ENCODE measurements at places on chromosomes 11 and 22.

DNA sequence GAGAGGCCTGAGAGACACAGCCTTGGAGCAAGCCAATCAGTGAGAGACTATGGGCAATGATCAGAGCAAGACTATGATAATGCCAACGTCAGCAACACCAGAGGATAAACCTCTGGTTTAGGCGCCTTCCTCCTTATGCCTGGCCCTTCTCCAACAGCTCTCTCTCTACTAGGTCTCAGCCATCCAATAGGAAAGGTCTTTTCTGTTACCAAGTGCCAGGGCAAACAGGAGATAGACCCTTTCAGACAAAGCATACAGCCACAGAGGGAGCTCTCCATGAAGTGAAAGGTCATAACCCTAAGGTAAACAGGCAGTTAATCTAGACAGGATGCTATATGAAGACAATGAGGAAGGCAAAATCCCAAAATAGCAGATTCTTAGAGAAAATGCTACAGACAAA is 9.5 kb downstream of the STK33 start:
- no peak for DNase-seq

- no peak for DNase-seq
Measured at GRCh38 chr11:118696673-118697226, 17.3 kb upstream of the TREH start.

- DNase-seq: no peak
Measured at GRCh38 chr11:88051396-88051795, 123.8 kb downstream of the RAB38 start.

DNA sequence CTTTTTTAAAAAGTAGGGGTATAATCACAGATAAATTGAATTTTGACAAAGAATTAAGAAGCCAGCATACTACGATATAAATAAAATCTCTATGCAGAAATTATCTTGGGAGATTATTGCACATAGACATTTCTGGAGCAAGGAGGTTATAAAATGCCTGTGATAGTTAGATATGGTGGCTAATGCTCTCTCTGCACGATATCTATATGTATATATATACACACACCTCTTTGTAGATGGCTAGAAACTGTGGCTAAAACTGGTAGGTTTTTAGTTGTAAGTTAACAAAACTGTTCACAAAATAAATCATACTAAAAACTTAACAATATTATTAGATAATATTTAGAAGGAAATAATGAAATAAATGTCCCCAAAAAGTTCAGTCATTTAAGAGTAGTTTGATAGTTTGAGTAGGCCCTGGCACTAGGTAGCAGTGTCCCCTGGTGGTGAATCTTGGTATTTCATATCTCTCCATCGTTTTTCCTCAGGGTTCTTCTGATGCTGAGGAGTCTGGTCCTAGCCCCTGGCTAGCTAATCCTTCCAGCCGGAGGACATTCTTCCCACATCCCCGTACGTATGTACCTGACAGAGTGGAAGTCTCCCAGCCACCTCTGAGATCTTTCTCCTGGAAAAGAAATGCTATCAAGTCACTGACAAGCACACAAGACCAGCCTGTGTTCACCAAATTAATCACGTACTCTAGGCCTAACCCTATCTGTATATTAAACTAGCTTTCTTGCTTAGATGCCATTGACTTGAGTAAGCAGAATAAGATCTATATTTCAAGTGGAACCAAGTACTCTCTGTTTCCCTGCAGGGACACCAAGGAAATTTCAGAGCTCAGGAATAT is 32.2 kb downstream of the ART5 start:
- no peak for DNase-seq

- no peak for DNase-seq
Measured at GRCh38 chr11:57546869-57547475, 9.6 kb downstream of the SMTNL1 start.

DNA sequence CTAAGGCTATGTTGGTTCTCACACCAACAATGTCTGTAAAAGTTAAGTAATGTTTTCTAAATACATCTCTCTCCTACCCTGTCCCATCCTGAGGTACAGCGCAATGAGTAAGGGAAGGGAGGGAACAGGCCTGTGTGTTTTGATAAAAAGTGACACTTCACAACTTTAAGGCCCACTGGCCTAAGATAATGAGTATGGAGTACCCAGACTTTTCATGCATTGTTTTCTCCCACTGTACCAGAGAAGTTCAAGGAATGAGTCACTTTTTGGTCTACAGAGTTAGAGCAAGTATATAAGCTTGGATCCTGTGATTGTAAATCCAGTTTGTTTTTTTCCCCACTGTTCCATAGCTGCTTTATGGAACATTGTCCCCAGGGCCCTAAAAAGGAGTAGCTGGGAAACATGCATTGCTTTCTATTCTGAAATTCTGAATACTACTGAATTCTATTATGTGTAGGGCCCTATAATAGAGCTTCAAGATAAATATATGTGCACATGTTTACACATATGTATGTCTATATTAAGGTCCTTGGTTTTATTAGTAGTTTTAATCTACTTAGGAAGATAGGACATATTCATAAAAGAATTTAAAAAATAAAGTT is 29.8 kb downstream of the KCNE3 start:
- no peak for DNase-seq

GRCh38 chr11:73566977-73567755 is 30.7 kb downstream of the FAM168A start:
- no peak for DNase-seq

DNA sequence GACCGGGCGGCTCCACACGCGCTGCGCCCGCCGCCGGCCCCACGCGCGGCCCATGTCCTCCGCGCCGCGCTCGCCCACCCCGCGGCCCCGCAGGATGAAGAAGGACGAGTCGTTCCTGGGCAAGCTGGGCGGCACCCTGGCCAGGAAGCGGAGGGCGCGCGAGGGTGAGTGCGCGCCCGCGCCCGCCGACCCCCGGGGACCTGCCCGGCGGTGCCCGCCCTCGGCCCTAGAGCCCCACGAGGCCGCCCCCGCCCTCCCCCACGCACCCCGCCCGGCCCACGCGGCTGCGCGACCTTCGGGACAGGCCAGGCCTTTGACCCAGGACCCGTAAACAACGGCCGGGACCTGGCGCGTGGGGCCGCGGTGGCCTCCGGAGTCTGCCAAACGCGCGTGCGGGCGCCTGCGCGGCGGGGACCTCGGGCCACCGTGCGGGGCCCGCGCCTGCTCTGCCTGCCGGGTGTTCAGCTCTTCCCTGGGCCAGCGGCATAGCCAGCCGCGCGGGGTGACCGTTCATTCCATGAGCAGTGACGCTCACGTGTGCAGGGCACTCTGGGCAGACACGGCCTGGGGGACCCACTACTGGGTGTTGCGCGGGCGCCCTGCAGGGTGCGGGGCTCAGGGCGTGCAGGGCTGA is at the start of gene PARVB:
PARVB (plus strand) TSS at position 15 of the 634 bp plus-strand sequence; CDS start at position 53, 38 bp downstream.
- DNase-seq: no peak

GRCh38 chr11:72015511-72016061 is 16.9 kb downstream of the IL18BP start:
- DNase-seq: no peak

DNA sequence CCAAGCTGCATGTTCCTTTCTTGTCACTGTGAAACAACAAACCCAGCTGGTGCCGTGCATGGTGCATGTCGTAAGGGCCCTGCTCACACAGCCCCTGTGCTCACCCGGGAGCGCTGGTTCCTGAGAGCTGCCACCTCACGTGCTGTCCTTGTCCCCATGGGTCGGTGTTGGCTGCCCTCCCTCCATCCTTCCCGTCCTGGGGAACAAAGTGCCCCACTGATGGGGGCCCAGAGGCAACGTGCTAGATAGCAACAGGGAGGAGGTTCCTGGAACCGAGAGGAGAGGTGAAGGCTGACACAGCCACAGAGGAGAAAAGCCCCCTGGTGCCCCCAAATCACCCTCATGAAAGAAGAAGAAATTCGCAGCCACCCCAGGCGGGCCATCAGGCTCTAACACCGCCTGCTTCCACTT is 56.6 kb upstream of the SLC22A12 start:
- DNase-seq: no peak

GRCh38 chr11:95360377-95361075 is 129.5 kb upstream of the SESN3 start:
- DNase-seq: no peak

GRCh38 chr22:37632174-37633088 is 7.0 kb upstream of the SH3BP1 start:
- DNase-seq: no peak

DNA sequence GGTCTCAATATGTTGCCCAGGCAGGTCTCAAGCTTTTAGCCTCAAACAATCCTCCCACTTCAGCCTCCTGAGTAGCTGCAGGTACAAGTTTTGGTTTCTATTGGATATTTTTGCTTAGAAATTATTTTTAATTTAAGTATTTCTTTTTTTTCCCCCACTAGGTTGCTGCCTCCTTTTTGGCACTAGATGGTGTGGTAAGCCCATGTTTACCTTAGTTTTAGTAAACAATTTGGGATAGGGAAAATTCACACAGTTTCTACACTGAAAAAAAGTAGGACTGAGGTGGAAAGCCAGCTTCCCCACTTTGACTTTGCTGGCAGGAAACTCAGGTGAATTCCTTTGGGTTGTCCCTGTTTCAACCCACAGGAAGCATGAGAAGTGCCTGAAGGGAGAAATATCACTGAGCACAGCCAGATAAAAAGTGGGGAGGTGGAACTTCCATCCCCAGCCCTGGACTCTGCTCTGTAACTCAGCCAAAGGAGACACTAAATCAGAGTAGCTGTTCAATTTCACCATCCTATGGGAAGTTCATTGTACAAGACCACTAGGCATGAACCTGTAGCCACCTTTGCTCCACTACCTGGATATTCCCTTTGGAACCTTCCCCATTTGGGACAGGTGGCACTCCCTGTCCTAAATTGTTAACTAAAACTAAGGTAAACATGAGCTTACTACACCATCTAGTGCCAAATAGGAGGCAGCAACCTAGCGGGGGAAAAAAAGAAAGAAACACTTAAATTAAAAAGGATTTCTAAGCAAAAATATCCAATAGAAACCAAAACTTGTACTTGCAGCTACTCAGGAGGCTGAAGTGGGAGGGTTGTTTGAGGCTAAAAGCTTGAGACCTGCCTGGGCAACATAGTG is 154.4 kb upstream of the FAT3 start:
- DNase-seq: no peak

DNA sequence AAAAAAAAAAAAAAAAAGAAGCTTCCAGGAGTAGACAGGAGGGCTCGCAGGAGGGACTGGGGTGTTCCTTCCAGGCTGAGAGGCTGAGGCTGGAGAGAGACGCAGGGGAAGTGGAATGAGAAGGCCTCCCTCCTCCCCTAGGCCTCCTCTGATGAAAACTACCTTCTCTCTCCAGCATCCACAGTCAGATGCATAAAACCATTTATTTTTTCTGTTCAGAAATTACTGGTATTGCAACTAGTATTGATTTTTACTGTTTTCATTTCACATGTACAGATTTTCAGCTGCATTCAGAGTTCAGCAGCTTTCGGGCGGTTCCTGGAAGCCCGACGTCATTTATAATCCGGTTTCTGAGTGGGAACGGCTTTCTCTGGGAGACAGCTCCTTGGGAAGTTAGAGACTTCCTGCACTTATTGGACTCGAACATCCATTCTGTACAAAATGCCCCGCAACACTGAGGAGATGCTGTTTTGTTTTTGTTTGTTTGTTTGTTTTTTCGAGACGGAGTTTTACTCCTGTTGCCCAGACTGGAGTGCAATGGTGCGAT is 6.9 kb upstream of the NFAM1 start:
- DNase-seq: no peak

DNA sequence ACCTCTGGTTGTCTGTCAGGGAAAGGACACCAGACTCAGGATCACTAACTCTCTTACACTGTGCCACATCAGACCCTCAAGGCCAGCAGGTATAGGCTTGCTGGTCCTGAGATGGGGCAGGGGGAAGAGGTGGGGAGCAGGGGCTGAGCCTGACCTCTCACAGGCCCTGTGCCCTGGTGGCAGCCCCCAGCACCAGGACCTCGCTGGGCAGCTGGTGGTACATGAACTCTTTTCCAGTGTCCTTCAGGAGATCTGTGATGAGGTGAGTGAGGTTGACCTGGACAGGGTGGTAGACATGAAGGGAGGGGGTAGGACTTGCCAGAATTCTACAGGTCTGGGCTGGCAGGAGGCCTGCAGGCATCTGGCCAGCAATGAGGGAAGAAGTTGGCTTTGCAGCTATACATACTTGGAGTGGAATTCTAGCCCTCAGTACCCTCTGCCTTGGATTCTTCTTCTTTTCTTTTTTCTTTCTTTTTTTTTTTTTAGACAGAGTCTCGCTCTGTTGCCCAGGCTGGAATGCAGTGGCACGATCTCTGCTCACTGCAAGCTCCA is 1.4 kb downstream of the NUDT22 start:
- no peak for DNase-seq

DNA sequence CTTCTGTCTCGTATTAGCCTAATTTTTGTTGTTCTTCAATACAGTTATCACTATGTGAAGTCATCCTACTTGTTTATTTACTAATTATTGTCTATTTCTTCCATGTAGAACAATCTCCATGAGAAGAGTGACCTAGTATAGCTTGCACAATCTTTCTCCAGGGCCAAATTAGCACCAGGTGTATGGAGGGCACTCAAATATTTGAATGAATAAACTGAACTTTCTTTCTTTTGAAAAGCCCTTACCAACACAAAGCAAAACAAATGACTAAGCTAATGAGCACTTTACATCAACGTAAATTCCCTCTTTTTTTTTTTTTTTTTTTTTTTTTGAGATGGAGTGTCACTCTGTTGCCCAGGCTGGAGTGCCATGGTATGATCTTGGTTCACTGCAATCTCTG is 34.2 kb downstream of the ABTB2 start:
- no peak for DNase-seq

DNA sequence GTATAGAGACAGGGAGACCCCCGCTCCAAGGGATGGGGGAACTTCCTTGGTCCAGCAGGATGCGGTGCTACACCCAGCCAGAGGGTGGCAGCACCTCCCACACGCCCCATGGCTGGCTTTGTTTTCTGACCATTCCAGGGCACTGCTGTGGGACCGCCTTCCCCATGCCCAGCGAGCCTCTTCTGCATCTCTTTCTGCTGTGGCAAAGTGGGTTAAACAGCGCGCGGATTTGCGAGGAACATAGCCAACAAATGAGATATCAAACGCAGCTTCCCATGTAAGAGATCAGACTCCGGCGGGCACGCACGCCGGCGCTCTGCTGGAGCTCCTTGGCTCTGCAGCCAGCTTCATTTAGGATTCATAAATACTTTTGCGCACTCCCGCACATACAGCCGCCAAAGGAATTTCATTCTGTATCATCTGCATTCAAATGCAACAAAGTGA is 485.8 kb upstream of the CADM1 start:
- no peak for DNase-seq

DNA sequence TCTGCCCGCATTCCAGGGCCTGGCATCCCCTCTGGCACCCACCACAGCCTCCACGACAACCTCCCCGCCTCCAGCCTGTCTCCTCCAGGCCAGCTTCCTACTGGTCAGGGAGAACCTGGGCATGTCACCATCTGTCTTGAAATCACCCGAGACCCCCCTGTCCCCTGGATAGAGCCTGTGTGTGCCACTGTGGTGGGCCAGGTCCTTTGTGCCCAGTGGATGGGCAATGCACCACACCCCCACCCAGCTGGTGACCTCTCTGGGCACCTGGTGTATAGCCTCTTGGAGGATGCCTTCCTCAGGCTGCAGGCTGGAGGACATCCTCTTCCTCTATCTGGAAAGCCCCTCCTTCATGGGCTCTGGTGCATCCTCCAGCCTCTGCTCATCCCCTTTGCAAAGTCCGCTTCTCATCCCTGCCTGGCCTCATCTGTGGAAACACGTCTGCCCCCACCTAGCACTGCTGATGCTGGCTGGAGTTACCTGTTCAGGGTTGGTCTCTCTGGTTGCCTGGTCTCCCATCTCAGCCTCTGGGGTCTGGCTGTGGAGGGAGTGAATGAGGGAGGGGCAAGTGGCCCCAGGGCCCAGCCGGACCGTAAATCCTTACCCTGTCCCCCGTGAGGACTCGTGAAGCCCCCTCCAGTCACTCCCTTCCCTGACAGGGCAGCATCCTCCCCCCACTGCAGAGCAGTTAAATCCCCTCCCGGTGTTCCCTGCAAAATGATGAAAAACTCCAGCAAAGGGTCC is 589.6 kb downstream of the TBC1D22A start:
- DNase-seq: no peak

Data from stimulated activated CD8-positive, alpha-beta memory T cell treated with anti-CD3 and anti-CD28 coated beads, Interleukin-4, amount 100 ng/mL, for 1 hour (primary cell).